Right cardiac atrium (tissue), 5 donors: ENCODE measurements at places on chromosomes 16 and 17. TPM values are rescaled to one million over a fixed set of nuclear protein-coding genes. Genes with fewer than 3 reads are reported as not detected.

The ZSCAN10 gene
- total RNA-seq, result not detected

The KRT32 gene
- not detected for total RNA-seq

The NBR1 gene
- total RNA-seq, result 83.7 TPM

The CCL7 gene
- not detected for total RNA-seq

The METTL22 gene
- 37.3 TPM for total RNA-seq

The MYH1 gene
- 0.25 TPM for total RNA-seq

The TBC1D26 gene
- not detected for total RNA-seq

The KRTAP9-2 gene
- not detected for total RNA-seq

The JPH3 gene
- 0.14 TPM for total RNA-seq

The CFAP52 gene
- 0.49 TPM for total RNA-seq

The HYDIN gene
- total RNA-seq, result 2.1 TPM

The PGS1 gene
- 22.2 TPM for total RNA-seq

The CBLN1 gene
- total RNA-seq, result 0.92 TPM

The CNTD1 gene
- not detected for total RNA-seq

The KRT28 gene
- not detected for total RNA-seq

The PRKCB gene
- total RNA-seq, result 4.1 TPM

The CAPNS2 gene
- not detected for total RNA-seq

The MED9 gene
- 35.6 TPM for total RNA-seq
